PC-3 (cell line): ENCODE measurements at places on chromosomes 11 and 22. TPM values are rescaled to one million over a fixed set of nuclear protein-coding genes. Genes with fewer than 3 reads are reported as not detected.

DNA sequence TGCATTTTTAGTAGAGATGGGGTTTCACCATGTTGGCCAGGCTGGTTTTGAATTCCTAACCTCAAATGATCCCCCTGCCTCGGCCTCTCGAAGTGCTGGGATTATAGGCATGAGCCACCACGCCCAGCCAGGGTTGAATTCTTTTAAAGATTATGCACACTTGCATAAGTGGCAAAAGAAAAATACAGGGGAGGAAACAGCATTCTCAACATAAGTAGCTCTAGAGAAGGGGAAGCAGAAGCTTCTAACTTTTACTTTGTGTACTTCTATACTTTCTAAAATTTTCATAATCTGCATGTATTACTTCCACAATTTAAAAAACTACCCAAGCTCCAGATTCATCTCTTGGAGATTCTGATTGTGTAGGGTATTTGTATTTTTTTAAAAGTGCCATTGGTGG is 108.0 kb downstream of the SLC1A2 start:
- no peak for DNase-seq

The LINC01488 gene
- not detected in 2 replicates for total RNA-seq

- no peak for DNase-seq
Observed at GRCh38 chr11:73157101-73158010, 15.2 kb upstream of the FCHSD2 start.

The C11orf21 gene
- total RNA-seq, result not detected in 2 replicates

The GRM5 gene
- total RNA-seq, result not detected in 2 replicates

GRCh38 chr11:9363954-9364912 is 20.2 kb upstream of the IPO7 start:
- DNase-seq, result peak; percentile 98

- DNase-seq, result no peak
Observed at GRCh38 chr11:44005063-44005701, 42.6 kb upstream of the ACCSL start.

GRCh38 chr22:17410576-17410975 is 41.3 kb downstream of the CECR2 start:
- DNase-seq, result no peak

GRCh38 chr11:86064220-86064803 is 4.6 kb downstream of the PICALM start:
- DNase-seq, result peak; percentile 35

DNA sequence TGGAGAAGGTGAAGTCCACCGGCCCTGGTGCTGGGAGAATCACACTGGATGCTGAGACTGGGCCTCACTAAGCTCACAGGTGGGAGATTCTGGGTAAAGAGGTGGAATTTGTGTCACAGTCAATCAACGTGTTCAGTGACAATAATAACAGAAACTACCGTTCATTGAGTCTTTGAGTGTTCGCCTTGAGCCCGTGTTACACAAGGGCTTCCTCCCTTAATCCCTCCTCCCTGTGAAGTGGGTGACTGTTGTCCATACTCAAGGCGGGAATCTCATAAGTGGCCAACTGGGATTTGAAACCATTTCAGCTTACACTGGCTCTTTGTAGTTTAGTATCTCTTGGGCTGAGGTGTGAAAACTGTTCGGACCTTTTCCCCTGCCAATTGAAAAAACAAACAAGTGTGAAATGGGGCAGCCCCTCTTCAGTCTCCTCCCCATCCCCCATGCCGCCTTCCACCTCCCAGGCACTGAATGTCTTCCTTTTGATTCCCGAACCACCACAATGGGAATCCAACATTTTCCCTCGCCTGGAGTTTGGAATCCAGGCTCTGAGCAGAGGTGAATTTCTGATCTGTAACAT is 502.4 kb downstream of the MIAT start:
- no peak for DNase-seq

DNA sequence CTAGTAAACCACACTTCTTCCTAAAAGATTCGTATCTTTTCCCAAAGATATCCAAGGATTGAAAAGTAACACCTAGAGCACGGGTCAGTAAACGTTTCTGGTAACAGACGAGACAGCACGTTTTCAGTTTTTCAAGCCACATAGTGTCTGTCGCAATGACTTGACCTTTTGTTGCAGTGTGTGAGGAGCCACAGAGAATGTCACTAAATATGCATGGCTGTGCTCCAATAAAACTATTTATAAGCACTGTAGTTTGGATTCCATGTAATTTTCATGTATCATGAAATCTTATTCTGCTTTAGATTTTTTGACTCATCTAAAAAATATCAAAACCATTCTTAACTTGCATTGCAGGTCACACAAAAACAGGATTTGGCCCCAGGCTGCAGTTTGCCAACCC is 18.3 kb upstream of the MICAL3 start:
- DNase-seq, result peak; percentile 35

The OR4A16 gene
- total RNA-seq, result not detected in 2 replicates

The PKDREJ gene
- total RNA-seq, result not detected in 2 replicates

DNA sequence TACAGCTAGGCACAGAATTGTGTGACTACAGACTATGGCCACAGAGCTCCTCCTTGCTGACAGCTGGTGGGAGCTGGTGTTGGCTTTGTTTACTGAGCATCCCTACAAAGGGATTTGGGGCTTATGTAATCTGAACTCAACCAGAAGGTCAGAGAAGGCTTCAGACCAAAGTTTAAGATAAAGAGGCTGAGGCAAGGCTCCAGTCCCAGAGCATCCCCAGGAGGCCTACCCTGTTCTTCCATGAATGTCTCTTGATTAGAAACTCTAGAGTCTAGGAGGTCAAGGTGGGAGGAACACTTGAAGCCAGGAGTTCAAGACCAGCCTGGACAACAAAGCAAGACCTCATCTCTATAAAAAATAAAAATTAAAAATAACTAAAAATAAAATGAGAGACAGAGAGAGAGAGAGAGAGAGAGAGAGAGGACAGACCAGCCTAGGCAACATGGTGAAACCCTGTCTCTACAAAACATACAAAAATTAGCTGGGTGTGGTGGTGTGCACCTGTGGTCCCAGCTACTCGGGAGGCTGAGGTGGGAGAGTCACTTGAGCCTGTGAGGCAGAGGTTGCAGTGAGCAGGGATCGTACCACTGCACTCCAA is 125.5 kb upstream of the SERPIND1 start:
- no peak for DNase-seq

GRCh38 chr11:28077521-28077920 is 30.4 kb downstream of the KIF18A start:
- no peak for DNase-seq

The FAM227A gene
- 1.2 and 2.2 TPM in 2 replicates for total RNA-seq

The TPBGL gene
- not detected in 2 replicates for total RNA-seq

The APBB1 gene
- total RNA-seq, result 17.5 and 24.7 TPM in 2 replicates

DNA sequence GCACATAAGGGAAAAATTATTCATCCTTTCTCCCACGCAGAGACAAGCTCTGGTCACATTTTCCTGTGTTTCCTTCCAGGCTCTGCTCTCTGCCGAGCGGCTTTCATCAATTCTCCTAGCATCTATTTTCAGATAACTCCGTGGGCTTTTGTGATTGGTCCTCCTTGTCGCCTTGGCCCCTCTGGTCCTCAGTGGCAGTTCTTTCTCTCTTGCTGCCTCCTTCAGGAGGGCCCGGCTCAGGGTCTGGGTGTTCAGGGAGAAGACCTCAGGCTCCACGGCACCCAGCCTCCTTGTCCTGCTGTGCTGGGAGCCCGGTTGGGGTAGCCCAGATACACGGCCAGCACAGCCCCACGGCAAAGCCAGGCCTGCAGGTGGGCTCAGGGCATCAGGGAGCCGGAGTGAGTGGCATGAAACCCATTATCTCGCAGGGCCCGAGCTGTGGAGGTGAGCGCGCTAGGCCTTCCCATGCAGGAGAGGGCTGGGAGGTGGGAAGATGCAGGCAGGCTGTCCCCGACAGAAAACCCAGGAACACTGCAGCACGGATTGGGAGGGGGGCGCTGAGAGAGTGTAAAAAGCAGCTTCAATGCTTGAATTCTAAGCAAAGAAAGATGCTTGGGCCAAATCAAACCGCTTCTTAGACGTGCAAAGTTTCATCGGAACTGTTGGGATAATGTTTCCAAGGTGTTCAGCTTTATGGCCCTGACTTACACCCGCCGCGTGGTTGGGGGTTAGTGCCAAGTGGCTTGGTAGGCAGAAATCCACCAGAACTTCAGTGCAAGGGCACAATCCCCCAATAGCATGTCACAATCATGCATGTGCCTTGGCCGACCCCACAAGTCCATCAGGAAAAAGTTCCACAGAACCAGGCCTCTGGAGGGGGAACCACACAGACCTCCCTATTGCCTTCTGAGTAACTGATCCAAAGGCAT is 81.9 kb upstream of the WNT7B start:
- peak; percentile 35 for DNase-seq

DNA sequence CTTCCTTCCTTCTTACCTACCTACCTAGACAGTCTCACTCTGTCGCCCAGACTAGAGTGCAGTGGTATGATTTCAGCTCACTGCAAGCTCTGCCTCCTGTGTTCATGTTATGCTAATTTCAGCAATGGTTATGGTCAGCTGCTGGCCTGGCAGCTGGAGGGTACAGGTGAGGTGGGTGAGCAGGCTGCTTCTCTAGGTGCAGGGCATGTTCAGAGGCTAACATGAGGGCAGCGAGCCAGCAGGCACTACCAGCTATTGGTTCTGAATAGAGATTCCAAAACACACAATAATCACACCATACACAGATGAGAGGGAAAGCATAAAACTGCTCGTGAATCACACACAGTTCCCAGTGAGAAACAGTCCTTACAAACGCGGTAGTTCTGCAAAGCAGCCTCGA is 48.7 kb upstream of the RFPL3 start:
- DNase-seq, result no peak

GRCh38 chr11:126348806-126349582 is 6.5 kb upstream of the ST3GAL4 start:
- DNase-seq, result no peak
